ENCODE measurements at places on chromosomes 3 and 15.

GRCh38 chr3:190044974-190045373 is 75.7 kb downstream of the P3H2 start:
- no peak for DNase-seq

DNA sequence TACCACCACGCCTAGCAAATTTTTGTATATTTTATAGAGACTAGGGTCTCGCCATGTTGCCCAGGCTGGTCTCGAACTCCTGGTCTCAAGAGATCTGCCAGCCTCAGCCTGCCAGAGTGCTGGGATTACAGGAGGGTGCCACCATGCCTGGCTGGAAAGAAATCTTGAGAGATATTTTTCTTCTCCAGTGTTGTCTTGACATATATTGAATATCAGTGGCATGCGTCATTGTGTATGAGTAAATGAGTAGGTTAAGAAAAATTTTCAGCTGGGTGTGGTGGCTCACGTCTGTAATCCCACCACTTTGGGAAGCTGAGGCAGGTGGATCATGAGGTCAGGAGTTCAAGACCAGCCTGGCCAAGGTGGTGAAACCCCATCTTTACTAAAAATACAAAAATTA is 3.5 kb upstream of the PIF1 start:
- DNase-seq, result no peak

DNA sequence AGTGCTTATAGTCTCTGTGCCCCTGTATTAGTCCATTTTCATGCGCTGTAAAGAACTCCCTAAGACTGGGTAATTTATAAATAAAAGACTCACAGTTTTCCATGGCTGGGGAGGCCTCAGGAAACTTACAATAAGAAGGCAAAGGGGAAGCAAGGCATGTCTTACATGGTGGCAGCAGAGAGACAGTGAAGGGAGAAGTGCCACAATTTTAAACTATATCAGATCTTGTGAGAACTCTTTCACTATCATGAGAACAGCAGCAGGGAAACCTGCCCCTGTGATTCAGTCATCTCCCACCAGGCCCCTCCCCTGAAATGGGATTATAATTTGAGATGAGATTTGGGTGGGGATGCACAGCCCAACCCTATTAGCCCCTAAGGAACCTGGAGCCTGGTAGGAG is 243.2 kb downstream of the EDEM1 start:
- no peak for DNase-seq

- DNase-seq, result no peak
These were observed 148.1 kb downstream of the WDR76 start for GRCh38 chr15:43974852-43975251.

DNA sequence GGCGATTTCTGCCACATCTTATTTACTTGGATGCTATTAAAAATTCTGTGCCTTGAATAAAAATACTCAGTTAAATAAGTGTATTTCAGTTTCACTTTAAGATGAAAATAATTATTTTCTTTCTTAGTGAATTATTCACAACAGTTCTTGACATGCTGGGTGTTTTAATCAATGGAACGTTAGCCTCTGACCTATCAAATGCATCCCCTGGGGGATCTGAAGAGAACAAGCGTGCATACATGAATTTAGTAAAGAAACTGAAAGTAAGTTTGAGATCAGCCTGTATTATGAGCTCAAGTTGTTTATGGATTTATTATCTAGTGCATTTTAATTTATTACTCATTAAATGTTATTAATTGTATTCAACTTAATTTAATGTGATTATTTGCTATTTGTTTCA is 597 bp downstream of the P2RY12 start:
- no peak for DNase-seq

- no peak for DNase-seq
These were observed 193.5 kb downstream of the FOXP1 start for GRCh38 chr3:71389911-71390573.

- no peak for DNase-seq
These were observed 21.4 kb upstream of the ESYT3 start for GRCh38 chr3:138412821-138413551.

- DNase-seq, result no peak
These were observed 29.7 kb downstream of the ACAD11 start for GRCh38 chr3:132629928-132630327.

DNA sequence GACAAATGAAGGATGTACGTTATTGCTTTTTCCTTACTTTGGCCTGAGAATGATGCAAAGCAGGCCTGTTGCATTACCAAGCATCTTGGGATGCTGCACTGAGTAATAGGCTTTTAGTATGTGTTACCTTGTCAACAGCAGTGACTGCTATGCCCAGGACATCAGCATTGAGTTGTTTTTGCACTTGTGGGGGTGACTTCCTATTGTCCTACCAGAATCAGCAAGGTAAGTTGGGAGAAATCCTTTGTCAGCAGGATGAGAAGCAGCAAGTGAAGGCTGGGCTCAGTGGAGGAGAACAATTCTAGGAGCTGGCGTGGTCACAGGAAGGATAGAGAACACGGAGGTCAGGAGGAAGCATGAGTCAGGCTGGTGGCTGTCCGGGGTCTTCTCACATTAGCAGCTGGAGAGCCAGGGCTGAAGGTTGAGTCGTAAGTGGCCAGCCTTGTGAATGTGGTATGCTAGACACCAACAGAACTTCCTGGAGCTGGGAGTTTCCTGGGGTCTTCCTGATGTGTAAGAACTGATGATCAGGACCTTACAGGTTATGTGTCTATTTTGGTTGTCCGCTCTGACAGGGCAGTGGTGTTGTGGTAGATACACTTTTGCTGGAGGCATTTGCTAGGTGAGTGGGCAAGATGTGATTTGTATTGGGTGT is 142.7 kb downstream of the FNDC3B start:
- no peak for DNase-seq

GRCh38 chr3:146746190-146746589 is 141.0 kb upstream of the PLSCR5 start:
- DNase-seq, result no peak

DNA sequence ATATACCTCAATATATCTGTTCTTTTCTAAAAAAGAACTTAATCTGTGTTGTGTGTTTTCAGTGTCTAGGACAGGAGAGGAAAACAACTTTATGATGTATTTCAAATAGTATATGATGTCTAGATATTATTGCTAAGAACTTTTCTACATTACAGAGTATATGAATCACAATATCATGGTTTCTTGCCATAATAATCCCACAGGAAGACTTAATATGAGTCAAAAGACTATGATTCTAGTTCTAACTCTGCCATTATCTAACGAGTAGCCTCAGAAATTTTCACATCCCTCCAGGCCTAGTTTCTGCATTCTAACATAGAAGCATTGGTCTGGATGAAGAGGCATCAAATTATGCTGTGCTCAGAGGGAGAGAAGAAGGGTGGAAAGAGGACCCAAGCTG is 107.7 kb upstream of the SPRED1 start:
- no peak for DNase-seq

- no peak for DNase-seq
These were observed 22.4 kb upstream of the CORO2B start for GRCh38 chr15:68556139-68556990.
